ENCODE measurements at places on chromosomes 16 and 17.

DNA sequence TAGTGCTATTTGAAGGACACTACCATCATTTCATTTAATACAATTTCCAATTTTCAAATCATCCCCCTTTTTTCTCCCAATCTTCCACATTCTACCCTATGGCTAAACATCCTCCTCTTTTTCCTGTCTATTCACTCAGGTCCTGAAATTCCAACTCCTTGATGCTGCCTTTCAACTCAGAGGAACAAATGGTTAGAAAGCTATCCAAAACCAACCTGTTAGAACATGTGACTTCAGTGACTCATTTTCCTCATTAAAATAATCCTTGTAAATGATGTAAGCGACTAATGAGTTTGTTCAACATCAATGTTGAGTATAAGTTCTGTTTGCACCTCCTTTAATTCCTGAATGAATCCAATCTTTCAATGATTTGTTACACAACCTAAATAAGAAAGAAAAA lies 5.5 kb downstream of the PSMD12 start:
- no peak for DNase-seq

GRCh38 chr16:71540-72401 lies 660 bp downstream of the RHBDF1 start:
- no peak for DNase-seq

- DNase-seq, result no peak
Measured at GRCh38 chr17:27469256-27469655, 13.0 kb downstream of the KSR1 start.

DNA sequence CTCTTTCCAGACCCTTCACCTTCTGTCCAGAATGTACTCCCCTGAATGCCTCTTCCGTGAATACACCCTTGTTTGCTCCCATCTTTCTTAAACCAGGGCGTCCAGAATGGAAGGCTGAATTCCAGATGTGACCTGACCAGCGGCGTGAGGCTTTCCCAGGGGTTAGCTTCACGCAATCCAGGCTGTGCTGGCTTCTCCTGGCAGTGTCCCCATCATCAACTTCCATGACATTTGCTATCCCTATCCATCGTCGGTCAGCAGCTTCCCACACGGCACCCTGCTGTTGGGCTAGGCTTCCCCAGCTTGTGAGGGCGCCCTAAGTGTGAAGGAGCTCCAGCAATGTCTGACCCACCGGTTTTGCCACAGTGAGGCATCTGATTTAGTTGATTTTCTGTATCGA lies 339.8 kb upstream of the TNRC6C start:
- no peak for DNase-seq

- DNase-seq, result no peak
Measured at GRCh38 chr17:31829649-31830048, 29.4 kb downstream of the COPRS start.

DNA sequence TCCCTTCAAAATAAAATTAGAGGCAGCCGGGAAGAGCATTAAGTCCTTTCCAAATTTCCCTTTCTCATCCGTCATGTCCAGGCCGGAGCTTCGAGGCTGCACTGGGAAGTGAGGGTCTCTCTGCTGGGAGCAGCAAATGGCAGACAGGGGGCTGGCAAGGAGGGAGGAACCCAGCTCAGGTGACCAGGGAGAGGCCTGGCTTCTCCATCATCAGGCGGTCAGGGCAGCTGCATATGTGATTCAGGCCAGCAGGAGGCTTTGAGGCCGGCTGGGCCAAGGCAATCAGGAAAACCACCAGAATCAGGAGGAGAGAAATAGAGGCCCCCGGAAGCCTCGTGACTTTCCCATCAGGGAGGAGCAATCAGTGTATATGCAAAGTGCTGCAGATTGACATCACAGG lies 85.0 kb upstream of the RPL38 start:
- DNase-seq, result no peak

- no peak for DNase-seq
Measured at GRCh38 chr17:49731435-49731831, 23.7 kb upstream of the SLC35B1 start.

DNA sequence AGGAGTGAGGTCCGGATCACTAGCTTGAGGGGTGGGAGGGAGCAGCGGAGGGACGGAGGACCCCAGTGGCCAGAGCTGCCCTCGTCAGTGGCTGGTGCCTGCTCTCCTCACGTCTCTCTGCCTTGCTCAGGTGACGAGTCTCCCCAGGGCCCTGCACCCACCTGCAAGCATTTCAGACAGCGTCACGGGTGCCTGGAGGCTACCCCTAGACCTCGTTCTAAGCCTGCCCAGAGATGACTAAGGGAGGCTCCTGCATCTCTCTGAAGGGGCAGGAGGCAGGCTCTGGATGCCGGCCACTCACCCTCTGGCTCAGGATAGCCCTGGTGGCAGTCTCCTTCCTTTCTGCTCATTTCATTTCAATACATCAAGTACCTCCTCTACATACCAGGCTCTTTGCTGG lies 68.8 kb downstream of the MRC2 start:
- DNase-seq, result no peak
